ENCODE measurements at places on chromosomes 13 and 19.
A peak's percentile ranks its signal among the peaks of the same experiment; 100 is the strongest.

DNA sequence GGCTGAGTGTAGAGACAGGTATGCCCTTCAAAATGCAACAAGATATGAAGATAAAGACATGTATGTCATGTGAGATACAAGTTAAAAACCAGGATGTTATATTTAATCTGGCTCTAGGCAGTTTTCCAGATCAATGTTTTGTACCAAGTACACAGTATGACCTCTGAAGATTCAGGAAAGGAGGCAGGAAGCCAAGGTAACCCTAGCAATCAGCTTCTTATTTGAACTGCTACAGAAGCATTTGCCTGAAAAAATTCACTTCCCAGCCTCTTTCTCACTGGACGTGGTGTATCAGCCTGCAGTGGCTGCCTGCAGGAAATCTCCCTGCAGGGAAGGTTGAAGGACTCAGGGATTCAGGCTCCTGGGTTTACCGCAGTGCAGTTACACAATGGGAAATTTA lies 24.1 kb downstream of the OLFM4 start:
- DNase-seq, result no peak

DNA sequence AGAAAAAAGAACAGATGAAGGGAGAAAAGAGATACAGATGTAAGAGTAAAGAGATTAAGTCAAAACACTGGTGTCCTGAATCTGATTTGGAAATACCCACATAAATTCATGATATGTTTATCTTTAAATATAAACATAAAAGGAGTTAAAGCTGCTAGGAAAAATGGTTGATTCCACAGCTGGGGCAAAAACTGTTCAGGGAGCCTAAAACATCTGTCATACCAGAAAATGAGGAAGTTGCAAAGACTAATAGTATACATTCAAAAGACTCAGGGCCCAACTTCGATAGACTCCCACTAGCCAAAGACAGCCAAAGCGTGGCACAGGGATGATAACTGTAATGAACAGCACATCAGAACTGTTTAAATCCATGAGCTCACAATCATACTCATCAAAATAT lies 62.0 kb downstream of the ABCC4 start:
- DNase-seq, result no peak

- peak; percentile 56 for DNase-seq
Observed at GRCh38 chr13:30021611-30022010, 171.2 kb upstream of the UBL3 start.

- peak; percentile 68 for DNase-seq
Observed at GRCh38 chr19:41746593-41747227, 8.6 kb upstream of the CEACAM6 start.

GRCh38 chr19:12789098-12789903 lies 2.0 kb upstream of the JUNB start:
- DNase-seq, result peak; percentile 49

GRCh38 chr19:3969435-3970312 lies 1.2 kb downstream of the DAPK3 start:
- peak; percentile 82 for DNase-seq

DNA sequence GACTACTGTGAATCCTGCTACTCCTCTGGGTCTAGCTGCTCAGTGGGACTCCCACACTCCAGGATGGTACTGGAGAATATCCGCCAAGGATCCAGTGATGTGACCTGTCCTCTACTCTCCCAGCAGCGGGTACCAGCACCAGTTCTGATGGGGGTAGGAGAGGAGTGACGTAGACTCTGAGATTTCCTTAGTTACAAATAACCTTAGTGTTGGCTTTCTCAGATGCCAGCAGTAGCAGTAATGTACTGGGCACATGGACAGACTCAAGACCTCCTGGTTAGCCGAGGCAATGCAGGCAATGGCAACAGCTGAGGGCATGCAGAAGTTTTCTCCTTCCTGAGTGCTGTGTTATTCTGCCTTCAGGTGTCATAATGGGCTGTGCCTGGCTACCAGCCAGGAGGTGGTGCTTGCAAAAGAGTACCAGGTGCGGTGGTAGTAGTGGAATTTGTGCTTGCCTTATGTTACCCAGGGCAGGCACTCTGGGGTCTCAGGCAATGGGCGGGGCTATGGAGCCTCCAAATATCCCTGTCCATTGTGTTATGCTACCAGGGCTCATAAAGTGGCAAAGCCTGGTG lies 105.3 kb upstream of the KLF5 start:
- DNase-seq, result no peak

DNA sequence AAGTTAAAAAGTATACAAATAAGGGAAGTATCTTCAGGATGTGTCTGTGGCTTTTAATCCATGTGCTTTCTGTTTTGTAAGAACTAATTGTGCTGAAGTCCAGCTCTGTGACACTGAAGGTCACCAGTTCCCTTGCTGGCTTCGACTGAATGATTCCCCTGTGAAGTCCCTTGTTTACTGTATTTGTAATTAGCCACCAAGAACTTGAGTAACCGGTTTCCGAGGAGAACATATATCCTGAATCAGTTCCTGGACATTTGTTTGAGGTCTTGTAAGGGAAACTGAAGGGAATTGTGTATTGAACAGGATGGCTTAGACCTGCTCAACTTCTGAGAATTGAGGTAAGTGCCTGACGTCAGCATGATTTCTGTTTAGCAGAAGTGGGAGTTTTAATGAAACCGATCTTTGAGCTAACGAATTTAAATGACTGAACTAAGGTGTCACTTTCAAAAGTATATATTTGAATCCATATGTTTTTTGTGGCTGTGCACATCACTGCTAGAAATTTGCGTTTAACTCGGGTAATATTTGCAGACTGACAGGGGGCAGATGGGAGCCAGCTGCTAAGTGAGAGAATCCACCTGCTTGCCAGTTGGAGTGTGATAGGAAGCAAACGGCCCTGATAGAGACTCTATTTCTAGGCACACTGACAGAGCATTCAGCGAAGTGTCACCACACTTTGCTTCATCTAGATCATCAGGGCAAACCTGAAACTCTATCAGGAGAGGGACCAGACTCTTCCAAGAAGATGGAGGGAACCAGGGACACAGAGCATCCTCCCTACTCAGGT lies 530.0 kb downstream of the RFC3 start:
- DNase-seq, result no peak

DNA sequence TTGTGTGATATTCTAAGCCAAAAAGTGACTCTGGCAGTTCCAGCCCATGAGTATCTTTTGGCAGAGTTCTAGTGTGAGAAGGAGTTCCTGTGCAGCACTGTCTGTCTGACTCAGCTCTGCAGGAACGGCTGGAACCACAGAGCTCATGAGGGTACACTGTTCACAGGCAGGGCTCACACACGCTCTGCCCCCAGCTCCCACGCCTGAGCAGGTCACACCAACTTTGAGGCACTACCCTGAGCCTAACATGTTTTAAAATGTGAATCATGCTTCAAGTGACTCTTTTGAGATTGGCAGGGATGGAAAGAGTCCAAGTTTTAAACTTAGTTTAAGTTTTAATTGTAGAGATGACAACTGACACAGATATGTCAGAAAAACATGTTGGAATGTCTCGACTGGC lies 1203.3 kb downstream of the UQCRFS1 start:
- DNase-seq, result no peak
